ENCODE measurements at places on chromosomes 2 and 18. TPM values are rescaled to one million over a fixed set of nuclear protein-coding genes. Genes with fewer than 3 reads are reported as not detected.
A peak's percentile ranks its signal among the peaks of the same experiment; 100 is the strongest.

DNA sequence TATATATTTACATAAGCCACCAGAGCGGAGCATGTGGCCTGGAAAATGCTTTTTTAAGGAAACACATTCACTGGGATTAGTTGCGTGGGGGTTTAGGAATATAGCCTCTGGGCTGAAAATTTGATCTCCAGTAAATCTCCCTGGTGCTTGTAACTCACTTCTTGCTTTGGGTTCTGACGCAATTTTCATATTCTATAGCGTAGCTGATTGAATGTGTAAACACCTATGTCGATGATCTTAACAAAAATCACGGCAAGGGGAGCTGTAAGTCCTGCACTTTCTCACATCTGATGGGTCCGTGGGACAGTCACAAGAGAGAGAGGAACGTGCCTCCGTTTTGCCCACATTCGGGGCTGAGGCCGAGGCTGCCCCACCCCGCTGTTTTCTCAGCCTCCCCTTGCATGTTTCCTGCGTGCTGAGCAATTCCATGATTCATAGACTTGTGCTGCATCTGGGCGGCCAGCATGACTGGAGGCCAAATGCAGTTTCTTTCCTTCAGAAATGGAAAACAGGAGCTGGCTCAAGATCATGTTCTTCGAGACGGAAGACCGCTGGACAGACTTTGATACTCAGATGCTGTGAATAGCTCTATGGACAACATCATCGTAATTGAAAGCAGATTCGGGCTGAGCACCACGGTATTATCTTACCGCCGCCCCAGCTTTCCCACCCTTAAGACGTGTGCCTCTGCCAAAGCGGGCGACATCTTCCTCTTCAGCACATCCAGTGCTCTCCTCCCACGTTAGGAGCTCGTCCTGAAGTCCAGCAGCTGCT lies 109.2 kb downstream of the TMEM18 start:
- no peak overlapping the region for H3K27ac ChIP-seq
- H3K27me3 ChIP-seq: no peaks in the 10 kb centered on the region
- no peaks in the 10 kb centered on the region for H3K36me3 ChIP-seq
- DNase-seq: no peak
- H3K4me3 ChIP-seq: no peak overlapping the region

DNA sequence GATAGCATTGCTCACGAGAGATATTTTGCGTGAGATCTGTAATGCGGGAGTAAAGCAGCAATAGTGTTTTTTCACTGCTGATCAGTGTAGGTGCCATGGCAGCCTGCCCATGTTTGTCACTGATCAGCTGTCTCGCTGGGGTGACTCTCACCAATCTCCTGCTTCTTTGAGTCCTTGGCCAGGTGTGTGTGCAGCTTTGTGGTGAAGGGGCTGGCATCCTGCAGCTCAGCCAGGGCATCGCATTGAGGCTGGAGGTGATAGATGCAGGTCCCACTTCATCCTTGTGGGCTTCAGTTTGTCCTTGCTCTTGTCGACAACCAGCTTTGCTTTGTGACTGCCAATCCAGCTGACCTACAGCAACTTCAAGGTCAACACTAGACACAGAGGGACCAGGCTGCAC lies 258.3 kb upstream of the CXCR4 start:
- H3K4me3 ChIP-seq: no peak overlapping the region
- no peak for DNase-seq
- H3K36me3 ChIP-seq: no peaks in the 10 kb centered on the region
- no peaks in the 10 kb centered on the region for H3K4me1 ChIP-seq
- no peaks in the 10 kb centered on the region for H3K27me3 ChIP-seq

DNA sequence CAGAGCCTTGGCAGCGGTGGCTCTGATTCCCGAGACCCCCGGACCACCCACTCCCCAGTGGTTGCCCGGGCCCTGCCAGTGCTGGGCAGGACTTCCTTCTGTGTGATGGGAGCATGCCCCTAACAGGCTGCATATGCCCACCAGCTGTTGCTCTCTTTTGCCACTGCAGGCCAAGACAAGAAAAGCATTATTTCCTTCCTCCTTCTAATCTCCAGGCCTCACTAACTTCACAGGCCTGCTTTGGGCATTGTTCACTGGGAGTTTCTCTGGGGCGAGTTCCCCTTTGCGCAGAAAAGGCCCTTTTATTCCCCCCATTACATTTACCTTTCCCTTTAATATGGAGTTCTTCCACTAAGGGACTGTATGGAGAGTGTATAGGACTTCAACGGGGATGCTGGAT lies 249.1 kb upstream of the SIX2 start:
- H3K4me3 ChIP-seq: no peak overlapping the region
- no peak overlapping the region for H3K27ac ChIP-seq
- no peaks in the 10 kb centered on the region for H3K36me3 ChIP-seq
- no peaks in the 10 kb centered on the region for H3K4me1 ChIP-seq
- no peaks in the 10 kb centered on the region for H3K27me3 ChIP-seq

Gene ACADL
- total RNA-seq: 32.8 TPM

DNA sequence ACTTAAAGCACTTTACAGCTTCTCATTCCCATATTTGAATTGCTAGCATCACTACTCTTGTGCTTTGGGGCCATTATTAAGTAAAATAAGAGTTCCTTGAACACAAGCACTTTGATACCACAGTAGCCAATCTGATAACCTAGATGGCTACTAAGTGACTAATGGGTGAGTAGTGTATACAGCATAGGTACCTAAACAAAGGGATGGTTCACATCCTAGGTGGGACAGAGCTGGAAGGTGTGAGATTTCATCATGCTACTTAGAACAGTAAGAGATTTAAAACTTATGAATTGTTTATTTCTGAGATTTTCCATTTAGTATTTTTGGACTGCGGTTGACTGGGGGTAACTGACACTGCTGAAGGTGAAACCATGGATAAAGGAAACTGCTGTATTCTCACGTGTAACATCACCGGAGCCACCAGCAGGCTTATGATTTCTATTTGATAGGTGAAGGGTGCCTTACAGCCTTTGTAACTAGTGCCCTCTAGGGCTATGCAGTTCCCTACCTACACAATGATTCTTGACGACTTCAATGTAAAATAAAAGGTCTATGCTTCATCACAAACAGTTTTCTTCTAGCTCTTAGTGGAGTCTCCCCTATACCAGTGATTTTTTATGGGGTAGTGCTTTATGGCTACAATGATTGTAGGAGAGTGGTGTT lies 22.1 kb upstream of the CRIM1 start:
- H3K27me3 ChIP-seq: no peaks in the 10 kb centered on the region
- no peak overlapping the region for H3K27ac ChIP-seq
- no peaks in the 10 kb centered on the region for H3K4me1 ChIP-seq
- no peak for DNase-seq
- no peak overlapping the region for H3K4me3 ChIP-seq
- no peaks in the 10 kb centered on the region for H3K36me3 ChIP-seq

GRCh38 chr2:43612944-43613343 lies 17.1 kb upstream of the THADA start:
- no peak overlapping the region for H3K27ac ChIP-seq
- no peaks in the 10 kb centered on the region for H3K27me3 ChIP-seq
- no peaks in the 10 kb centered on the region for H3K36me3 ChIP-seq
- H3K4me1 ChIP-seq: no peaks in the 10 kb centered on the region

DNA sequence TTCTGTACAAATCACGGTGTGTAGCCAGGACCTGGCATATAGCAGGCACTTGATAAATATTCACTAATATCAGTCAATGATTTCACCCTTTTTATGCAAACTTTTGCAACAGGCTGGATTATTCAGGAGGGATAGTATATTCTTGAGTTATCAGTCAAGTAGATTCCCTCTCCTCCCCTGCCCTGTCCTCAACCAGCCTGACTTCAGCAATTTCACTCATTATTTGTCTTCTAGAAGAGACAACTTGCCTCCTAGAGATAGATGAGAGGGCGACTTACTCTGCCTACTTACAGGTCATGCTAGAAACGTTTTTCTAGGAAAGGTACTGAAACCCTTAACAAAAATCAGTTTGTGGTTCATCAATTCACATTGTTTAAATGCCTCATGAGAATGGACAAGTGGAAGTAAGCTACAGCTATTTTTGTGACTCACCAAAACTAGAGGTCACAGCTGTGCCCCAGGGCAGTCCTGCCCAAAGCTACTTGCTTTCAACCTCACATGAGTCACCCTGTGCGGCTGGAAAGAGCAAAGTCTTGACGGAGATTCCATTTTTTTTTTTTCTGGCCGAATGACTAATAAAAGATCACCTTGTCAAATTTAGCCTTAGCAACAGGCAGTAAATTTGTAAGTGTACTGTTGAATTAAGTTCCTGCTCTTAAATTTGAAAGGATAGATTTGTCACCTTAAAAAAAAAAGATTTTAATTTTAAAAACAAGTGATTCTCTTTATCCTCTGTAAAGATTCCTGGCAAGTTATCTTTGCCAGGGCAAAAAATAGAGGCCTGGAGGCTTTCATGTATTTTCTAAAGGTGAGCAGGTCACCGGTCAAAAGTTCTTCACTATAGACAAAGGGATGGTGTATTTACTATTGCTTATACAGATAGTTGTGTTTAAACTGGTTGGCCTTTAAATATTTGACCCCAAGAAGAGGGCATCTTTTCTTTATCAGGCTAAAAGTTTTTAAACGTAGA lies 109.0 kb upstream of the SLC35G4 start:
- DNase-seq: no peak
- H3K4me1 ChIP-seq: no peaks in the 10 kb centered on the region
- no peak overlapping the region for H3K27ac ChIP-seq
- H3K27me3 ChIP-seq: no peaks in the 10 kb centered on the region
- no peaks in the 10 kb centered on the region for H3K36me3 ChIP-seq

Gene ITGB6
- not detected for total RNA-seq

Gene GULP1
- total RNA-seq: 68.8 TPM

- H3K4me1 ChIP-seq: no peaks in the 10 kb centered on the region
- H3K27me3 ChIP-seq: no peaks in the 10 kb centered on the region
- H3K27ac ChIP-seq: no peak overlapping the region
These were observed 2.1 kb downstream of the FAM178B start for GRCh38 chr2:96984300-96984699.

Gene NGEF
- 3.1 TPM for total RNA-seq

- DNase-seq: no peak
- H3K27me3 ChIP-seq: no peaks in the 10 kb centered on the region
- no peaks in the 10 kb centered on the region for H3K4me1 ChIP-seq
These were observed 726.8 kb upstream of the GCFC2 start for GRCh38 chr2:76437564-76437963.

DNA sequence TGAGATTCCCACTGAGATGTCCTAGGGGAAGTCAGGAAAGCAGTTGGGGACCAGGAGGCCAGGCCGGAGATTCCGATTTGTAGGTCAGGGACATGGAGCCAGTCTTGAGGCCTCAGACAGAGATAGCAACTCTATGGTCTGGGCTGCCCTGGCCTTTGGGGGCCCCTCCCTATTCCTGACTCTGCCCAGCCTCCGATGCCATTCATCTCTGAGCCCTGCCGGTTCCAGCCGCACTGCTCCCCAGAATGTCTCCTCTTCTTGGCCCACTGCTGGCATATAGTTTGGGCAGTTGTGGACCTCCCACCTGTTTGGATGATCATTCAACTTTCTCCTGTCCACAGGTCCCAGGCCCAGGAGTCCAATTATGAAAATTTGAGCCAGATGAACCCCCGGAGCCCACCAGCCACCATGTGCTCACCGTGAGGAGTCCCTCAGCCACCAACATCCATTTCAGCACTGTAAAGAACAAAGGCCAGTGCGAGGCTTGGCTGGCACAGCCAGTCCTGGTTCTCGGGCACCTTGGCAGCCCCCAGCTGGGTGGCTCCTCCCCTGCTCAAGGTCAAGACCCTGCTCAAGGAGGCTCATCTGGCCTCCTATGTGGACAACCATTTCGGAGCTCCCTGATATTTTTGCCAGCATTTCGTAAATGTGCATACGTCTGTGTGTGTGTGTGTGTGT lies 16.4 kb downstream of the SIGLEC15 start:
- H3K27me3 ChIP-seq: no peaks in the 10 kb centered on the region
- no peak for DNase-seq
- H3K27ac ChIP-seq: no peak overlapping the region
- H3K36me3 ChIP-seq: no peaks in the 10 kb centered on the region
- H3K4me3 ChIP-seq: no peak overlapping the region

- H3K27me3 ChIP-seq: no peaks in the 10 kb centered on the region
- H3K4me1 ChIP-seq: no peaks in the 10 kb centered on the region
- no peak overlapping the region for H3K4me3 ChIP-seq
These were observed 38.2 kb downstream of the CENPO start for GRCh38 chr2:24831221-24832072.

- H3K4me1 ChIP-seq: no peaks in the 10 kb centered on the region
- no peaks in the 10 kb centered on the region for H3K27me3 ChIP-seq
- H3K4me3 ChIP-seq: no peak overlapping the region
These were observed 114.6 kb downstream of the ACVR1 start for GRCh38 chr2:157761520-157761919.

- no peak overlapping the region for H3K4me3 ChIP-seq
- DNase-seq: no peak
- H3K36me3 ChIP-seq: no peaks in the 10 kb centered on the region
- no peaks in the 10 kb centered on the region for H3K4me1 ChIP-seq
- no peaks in the 10 kb centered on the region for H3K27me3 ChIP-seq
- no peak overlapping the region for H3K27ac ChIP-seq
These were observed 79.4 kb downstream of the TMEM182 start for GRCh38 chr2:102841107-102841840.

Gene PPIL3
- total RNA-seq: 33.7 TPM

- H3K4me3 ChIP-seq: no peak overlapping the region
- H3K27me3 ChIP-seq: no peaks in the 10 kb centered on the region
- no peak overlapping the region for H3K27ac ChIP-seq
- no peak for DNase-seq
- H3K4me1 ChIP-seq: peaks cover 3% of the 10 kb centered on the region
- no peaks in the 10 kb centered on the region for H3K36me3 ChIP-seq
These were observed 75.0 kb upstream of the RBM44 start for GRCh38 chr2:237723602-237724001.

Gene UXS1
- total RNA-seq: 29.3 TPM

DNA sequence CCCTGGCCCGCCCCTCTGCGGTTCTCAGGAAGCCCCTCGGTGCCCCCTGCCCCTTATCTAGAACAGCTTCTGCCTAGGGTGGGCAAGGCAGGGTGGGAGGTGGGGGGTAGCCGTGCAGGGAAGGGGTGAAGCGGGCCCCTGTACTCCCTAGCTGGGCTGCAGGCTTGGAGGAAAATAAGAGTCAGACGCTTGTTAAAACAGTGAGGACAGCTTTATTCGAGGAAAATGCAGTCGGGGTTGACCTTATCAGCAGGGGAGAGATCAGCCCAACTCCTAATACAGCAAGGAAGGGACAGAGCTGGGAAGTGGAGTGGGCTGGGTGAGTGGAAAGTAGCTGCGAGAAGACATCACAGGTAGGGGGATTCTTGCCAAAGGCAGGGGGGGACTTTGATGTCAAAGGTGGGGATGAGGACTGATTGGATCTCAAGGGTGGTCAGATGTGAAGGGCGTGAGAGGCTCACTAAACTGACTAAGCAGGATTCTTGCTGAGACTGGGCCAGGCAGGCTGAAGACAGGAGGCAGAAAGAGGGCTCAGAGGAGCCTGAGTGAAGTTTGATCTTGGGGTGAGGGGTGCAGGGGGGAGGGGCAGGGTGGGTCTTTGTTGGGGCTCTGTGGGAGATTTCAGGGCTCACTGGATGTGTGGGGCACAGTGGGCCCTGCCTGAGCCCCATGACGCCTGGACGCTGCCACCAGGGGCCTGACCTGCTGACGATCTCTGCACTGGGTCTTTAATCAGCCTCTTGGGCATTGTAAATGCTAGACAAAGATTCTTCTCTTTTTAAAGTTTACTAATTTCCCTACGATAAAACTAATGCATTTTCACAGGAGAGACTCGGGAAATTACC lies 29.9 kb downstream of the HPCAL1 start:
- no peaks in the 10 kb centered on the region for H3K4me1 ChIP-seq
- no peak overlapping the region for H3K4me3 ChIP-seq
- H3K27me3 ChIP-seq: no peaks in the 10 kb centered on the region
- peak; percentile 74 for DNase-seq

GRCh38 chr2:69992310-69993047 lies 31.0 kb upstream of the ASPRV1 start:
- H3K27me3 ChIP-seq: no peaks in the 10 kb centered on the region
- DNase-seq: no peak
- no peaks in the 10 kb centered on the region for H3K4me1 ChIP-seq
- H3K4me3 ChIP-seq: no peak overlapping the region
- H3K36me3 ChIP-seq: peaks cover 6% of the 10 kb centered on the region
- no peak overlapping the region for H3K27ac ChIP-seq
